ENCODE measurements at places on chromosomes 3 and 15. TPM values are rescaled to one million over a fixed set of nuclear protein-coding genes. Genes with fewer than 3 reads are reported as not detected.

AGTR1 gene
- total RNA-seq: not detected

GRCh38 chr15:35211240-35211902 lies 126.3 kb upstream of the NANOGP8 start:
- no peak for DNase-seq

- no peak for DNase-seq
Measured at GRCh38 chr3:157087780-157088600, 72.0 kb downstream of the CCNL1 start.

H1-8 gene
- total RNA-seq: not detected

DNA sequence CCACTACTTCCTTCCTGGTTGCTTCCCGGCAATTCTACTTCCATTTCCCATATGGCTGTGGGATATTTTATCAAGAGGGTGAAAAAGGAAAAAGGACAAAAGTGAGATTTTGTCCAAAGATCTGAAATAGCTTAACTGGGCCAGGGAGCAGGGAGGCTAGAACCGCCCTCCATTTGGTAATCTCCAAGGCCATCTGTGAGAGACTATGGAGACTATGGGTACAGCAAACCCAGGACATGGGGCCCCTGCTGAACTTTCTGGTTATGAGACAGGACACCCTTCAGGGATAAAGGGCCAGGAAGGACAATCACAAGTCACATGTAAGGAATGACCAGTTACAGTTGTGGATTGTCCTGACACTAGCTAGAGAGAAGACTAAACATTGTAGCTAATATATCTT lies 24.3 kb downstream of the ZSCAN2 start:
- DNase-seq: no peak

DNA sequence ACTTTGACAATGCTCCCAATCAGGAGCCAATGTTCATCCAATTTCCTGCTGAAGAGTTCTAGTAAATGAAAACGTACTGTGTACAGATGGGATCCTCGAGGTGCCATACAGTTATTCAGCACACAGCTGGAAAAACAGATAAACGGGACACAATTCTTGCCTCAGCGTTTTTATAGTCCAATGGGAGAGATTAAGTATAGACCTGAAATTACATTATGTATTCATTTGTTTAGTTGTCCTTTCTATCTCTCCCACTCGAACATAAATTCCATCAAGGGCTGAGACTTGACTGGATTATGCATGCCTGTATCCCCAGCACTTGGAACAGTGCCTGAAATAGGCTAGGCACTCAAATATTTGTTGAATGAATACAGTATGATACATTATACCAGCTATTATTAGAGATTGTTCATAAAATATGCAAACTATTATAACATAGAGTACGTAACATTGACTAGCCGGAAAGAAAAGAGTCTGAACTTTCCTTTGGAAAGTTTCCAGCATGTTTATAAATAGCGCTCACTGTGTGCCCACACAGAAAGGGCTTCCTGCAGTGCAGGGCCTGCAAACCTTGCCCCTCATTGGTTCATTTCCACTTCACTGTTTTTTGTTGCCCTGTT lies 27.4 kb upstream of the SNTN start:
- peak; percentile 12 for DNase-seq
